ENCODE measurements at places on chromosomes 7 and 10.

DNA sequence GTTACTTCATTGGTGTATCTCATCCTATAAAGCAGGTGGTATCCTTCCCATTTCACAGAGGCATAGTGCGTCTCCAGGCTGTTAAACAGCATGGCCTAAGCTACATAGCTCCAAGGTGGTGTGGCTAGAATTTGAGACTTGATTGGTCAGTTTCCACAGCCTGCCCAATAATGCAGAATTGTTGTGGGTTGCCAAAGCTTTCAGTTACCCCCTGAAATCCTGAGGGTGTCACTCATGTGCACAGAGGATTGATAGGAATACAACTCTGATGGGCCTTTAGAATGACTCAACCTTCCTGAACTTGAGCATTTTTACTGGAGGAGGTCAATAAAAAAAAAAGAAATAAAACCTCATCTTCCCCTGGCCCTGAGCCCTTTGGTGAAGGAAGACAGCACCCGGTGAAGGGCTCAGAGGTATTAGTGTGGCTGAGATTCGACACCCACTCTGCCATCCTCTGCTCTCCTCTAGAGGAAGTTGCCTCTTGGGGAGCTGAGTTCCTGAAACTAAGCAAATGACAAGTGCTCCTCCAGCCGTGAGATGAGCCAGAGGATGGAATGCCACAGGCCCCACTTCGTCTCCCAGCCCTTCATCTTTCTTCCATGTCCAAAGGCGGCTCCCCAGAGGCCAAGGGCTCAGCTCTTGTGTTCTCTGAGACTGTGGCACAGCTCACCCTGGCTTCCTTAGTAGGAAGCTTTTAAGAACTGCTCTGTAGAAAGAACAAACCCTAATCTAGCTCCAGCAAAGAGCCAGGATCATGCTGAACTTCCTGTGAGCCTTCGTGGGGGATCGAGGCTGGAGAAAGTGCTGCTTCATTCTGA, 1.0 kb downstream of the ACSL5 start:
- peak; percentile 44 for DNase-seq

GRCh38 chr10:75755528-75755927, 324.1 kb downstream of the LRMDA start:
- DNase-seq: no peak

GRCh38 chr7:151600331-151600730, 80.6 kb upstream of the RHEB start:
- no peak for DNase-seq

GRCh38 chr10:29033311-29033940, 255.4 kb upstream of the LYZL1 start:
- no peak for DNase-seq

DNA sequence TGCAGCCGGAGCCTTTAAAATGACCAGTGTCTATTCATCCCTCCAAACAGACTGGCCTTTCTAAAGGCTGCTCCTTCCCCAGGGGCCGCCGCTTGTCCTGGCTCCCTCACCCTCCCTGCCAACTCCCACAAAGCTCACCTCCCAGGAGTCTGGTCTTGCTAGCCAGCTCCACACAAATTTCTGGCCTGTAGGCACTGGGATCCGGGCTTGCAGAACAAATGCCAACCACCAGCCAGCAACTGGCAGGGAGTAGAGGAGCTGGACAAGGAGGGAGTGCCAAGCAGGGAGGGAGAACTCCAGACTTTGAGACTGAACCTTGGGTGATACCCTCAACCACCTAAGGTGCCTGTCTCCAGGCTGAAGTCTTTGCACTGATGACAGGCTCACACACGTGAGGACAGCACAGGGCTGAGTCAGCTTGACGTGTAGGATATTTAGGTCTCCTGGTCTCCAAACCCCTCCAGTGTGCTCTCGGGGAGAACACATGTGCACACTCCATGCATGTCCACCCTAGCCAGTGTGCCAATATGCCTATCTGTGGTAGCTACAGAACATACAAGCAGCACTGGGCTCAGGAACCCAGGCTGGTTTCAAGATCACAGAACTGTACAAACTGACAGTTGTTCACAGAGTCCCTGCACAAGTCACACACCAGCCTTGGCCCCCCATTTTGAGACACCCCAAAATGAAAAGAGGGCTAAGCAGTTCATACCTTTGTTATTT, 6.0 kb downstream of the PAX2 start:
- no peak for DNase-seq

DNA sequence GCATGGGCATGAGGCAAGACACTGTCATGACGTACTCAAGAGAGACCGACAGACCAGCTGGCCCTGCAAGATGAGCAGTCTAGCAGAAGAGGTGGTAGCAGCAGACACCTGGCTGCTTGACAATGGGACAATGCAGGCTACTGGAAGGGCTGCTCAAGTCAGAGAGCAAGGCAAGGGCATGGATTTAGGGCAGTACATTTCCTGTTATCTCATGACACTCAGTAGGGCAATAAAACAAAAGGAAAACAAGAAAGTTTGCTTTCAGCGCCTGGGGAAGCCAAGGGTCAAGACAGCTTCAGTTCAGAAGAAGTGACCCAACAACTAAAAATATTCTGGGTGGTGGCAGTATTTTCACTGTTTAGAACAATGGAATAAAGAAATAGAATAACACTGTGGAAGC, 331.8 kb upstream of the PHYHIPL start:
- DNase-seq: no peak
